Muscle of back (tissue), 13 donors: ENCODE measurements at places on chromosomes 1 and 21. TPM values are rescaled to one million over a fixed set of nuclear protein-coding genes. Genes with fewer than 3 reads are reported as not detected.
A peak's percentile ranks its signal among the peaks of the same experiment; 100 is the strongest.

CYYR1 gene
- 11.7 TPM for polyA plus RNA-seq

DNA sequence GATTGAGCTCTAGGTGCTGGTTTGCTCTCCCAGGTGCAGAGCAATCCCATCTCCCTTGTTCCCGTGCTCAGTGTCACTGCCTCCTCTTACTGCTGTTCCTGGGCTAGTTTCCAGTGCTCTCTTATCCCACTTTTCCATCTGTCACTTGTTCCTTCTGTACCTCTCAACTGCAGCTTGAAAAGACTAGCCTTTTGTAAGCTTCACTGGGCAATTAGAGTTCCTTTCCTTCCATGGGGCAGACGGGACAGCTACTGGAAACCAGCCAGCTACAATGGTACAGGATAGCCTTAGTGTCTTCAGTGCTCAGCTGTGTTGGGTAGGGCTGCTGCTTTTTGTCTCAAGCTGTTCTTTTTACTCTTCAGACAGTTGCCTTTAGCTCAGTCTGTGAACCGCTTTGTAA is 31.6 kb downstream of the AGT start:
- peak; percentile 31 for DNase-seq

GRCh38 chr1:11238311-11238710 is 24.0 kb downstream of the MTOR start:
- no peak for DNase-seq

SLFNL1 gene
- 0.68 TPM for polyA plus RNA-seq

DNA sequence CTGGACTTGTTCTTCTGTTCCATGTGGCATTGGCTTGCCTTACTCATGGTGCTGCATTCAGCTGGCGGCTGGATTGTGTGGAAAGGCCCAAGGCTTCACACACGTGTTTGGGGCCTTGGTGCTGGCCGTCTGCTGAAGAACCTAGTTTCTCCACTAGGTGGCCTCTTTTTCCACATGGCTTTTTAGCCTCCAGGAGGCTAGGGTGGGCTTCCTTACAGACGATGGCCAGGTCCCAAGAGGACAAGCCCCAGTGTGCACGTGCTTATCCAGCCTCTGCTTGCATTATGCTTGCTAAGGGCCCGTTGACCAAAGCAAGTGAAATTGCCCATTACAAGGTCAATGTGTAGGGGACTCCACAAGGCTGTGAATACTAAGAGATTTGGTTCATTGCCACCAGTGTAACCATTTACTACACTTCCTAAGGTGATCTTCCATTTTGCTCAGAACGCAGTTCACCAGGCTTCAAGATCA is 47.5 kb upstream of the FOXO6 start:
- no peak for DNase-seq
